MCF 10A (cell line): ENCODE measurements at places on chromosomes 6 and 20.
A peak's percentile ranks its signal among the peaks of the same experiment; 100 is the strongest.

DNA sequence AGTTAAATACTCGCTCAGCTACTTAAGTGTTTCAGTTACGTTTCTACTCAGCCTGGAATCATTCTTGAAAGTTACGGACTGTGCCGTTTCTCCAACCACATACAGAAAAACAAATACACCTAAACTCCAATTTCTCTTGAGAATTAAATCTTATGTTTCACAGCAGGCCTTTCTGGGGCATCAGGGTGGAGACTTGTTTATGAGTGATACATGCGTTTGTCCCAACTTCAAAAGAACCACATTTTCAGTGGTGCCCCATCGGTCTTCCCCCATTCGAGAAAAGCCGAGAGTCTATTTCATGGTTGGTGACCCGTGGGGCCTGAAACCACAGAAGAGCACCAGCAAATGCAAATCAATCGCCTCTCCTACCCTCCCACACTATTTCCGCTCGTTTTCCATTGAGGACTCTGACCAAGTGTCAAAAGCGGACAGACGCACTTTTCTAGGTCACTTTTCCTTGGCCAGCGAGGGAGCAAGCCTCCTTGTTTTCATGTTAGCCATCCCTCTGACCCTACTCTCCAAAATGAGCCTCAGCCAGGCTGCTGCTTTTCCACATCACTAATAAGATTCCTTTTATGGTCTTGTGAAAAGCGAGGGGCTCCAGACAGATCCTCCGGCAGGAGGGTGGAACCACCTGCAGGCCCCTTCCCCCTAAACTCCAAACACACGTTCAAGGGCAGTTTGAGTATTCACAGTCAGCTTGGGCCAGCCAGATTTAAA is 3.1 kb downstream of the JAG1 start:
- DNase-seq, result no peak

DNA sequence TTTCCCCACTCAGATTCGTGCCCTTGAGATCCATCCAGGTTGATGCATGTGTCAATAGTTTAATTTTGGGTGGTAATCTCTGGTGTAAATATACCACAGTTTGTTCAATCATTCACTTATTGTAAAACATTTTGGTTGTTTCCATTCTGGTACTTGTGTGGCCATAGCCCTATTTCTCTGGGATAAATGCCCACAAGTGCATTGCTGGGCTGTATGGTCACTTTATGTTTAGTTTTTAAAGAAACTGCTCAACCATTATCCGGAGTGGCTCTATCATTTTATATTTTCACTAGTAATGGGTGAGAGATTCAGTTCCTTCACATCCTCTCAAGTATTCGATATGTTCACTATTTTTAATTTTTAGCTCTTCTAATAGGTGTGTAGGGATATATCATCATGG is 60.7 kb upstream of the RNF24 start:
- DNase-seq, result no peak

DNA sequence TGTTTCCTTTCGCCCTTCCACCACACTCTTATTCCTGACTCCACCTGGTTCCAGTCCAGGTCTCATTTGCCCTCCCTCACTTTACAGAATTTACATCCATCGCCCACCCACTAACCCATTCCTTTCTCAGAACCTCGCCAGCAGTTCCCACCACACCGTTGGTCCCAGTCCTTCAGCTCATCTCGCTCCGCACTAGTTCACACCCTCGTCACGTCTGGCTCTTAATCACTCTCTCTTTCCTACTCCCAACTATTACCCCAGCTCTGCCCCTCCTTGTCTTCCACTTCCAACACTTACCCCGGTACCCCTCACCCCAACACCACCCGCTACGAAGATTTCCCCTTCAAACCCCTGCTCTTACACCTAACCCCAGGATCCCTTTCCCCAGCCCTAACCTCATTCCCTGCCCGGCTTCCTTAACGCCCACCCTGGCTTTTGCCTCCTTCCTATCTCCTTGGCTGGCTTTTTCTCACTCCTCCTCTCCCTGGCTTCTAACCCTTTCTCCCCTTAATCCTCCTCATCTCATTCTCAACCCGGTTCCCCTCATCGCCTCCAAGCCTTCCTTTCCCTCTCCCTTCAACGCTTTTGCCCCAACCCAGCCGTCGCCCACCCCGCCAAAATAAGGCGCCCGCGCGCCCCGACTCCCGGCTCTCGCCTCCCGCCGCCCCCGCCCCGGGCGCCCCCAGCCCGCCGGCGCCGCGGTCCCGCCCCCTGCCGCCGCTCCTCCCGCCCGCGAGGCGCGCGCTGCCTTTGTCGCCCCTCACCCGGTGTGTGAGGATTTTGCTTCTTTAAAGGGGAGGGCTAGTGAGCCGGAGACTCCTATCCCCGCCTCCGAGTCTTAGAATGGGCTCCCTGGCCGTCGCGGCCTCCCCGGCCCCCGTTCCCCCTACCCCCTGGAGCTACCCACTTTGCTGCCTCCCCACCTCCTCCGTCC is 542 bp downstream of the USP49 start:
- no peak for DNase-seq

DNA sequence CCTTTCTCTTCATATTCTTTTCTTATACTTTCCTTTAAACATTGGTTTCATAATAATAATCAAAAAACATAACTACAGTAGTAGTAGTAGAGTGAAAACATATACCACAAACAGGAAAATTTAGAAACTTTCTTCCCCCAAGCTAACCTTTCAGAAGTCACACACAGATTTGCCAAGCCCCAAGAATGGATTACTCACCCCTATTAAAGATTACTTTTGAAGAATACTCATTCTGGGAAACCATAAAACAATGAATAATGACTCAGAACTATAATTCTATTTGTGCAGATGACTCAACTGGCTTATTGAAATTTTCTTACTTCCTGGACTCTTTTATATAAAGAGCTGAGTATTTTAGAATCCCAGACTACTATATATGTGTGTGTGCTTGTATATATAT is 119.4 kb upstream of the GJE1 start:
- peak; percentile 88 for DNase-seq

DNA sequence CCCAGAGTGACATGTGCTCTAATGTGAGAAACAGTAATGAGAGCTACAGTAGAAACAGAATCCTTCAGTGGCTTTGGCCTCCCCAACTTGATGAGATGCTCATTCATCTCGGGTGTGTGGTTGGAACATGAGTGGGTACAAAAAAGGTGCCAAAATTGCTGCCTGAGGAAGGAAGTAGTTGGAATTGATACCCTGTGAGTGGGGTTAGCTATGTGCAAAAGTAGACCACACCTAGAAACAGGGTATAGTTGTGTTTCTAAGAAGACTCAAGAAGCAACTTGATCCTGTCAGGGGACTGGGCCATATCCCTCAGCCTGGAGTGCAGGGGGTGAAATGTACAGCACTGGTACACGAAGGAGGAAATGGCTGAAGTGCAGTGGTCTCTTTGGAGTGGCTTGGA is 206.4 kb upstream of the SUPT3H start:
- no peak for DNase-seq

DNA sequence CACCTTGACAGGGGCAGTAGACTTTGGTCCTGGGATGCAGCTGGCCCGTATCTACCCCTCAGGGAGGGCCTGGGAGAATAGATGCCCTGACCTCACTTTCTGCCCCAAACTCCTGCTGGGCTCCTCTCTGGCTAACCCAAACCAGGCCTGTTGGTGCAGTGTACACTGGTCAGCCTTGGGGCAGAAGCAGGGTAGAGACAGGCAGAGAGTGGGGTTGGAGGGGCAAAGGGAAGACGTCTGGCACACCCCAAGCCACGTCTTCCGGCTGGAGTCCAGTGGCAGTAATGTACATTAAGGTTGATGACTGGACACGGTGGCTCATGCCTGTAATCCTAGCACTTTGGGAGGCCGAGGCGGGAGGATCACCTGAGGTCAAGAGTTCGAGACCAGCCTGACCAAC is 9.3 kb downstream of the DDR1 start:
- no peak for DNase-seq

DNA sequence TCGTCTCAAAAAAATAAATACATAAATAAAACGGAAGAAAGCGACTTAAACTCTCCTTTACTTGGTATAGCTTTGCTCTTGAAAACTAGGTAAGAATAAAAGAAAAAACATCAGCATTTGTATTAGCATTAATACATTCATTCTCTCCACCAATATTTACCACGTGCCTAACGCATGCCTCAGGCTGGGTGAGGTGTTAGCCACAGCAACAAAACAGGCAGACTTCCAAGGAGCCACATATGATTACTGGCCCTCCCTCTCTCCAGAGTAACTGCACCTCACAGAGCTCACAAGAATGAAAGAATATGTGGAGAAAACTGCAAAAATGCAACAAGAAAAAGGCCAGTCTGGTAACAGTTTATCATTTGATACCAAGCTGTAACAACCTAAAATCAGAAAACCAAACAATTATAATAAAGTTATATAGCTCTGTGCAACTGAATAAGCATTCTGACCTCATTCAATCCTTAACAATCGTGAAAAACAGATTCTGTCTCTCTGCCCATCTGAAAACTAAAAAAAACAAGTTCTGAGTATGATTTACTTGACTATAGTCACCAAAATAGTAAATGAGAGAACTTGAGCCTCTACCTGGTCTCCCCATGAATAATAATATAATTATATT is 5.2 kb downstream of the NAPB start:
- peak; percentile 58 for DNase-seq

GRCh38 chr6:95923518-95923917 is 92.3 kb upstream of the FUT9 start:
- DNase-seq, result peak; percentile 41

DNA sequence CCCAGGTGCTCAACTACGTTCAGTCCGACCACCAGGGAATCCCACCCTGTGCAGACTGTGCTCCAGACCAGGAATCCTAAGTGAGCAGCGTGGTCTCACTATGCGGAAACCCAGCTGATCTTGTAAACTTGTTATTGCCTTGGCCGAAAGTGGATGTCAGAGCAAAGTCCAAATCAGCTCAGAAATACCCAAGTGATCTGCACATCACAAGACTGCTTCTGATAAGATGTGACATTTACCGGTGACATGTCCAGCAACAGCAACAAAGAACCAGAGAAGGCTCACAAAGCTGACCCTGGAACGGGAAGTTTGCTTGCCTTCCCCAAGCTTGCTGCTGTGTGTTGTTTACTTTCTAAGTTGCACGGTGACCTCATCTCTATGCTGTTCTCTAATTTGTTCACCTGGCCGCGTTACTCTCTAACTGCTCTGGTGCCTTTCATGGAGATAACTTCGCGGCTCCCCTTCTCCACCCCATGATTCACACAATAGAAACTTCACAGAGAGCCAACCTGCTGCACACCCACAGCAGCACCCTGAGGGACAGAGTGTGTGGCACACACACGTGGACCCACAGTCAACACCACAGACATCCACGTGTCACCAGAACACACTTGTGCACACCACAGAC is 1.7 kb downstream of the BNIP5 start:
- DNase-seq, result no peak

GRCh38 chr20:16111172-16111832 is 461.9 kb downstream of the KIF16B start:
- DNase-seq, result no peak

DNA sequence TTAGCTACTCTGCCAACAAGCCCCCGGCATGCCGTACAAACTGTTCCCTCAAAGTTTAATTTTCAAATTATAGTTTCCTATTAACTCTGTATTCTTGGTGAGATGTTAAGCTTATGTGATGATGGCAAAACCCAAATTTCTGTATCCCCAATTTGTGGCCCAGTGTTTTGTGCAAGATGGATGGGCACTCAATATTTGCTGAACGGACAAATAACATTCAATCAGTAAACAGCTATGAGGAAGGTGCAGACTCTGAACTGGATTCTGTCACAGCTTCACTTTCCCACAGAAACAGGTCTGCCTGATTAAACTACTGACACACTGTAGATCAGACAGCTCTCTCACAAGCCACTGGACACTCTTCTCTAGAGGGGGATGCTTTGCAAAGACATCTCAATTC is 54.1 kb downstream of the NUDT3 start:
- DNase-seq, result no peak

DNA sequence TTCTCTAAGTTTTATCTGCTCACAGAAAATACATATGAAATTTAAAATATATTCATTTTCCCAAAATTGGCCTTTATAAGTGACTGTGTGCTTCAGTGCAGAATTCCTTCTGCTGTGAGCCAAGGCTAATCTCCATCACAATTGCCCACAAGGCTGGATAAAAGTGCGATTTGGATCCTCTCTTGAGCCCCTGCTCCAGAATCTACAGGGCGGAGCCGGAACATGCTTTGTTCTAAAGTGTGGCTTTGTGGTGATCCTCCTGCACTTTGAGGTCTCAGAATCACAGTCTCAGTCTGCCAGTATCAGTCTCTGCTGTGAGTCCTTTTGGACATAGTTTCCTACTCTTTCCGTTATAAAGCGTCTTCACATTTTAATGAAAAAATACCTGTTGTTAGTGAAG is 28.9 kb downstream of the SMOC2 start:
- DNase-seq, result no peak

DNA sequence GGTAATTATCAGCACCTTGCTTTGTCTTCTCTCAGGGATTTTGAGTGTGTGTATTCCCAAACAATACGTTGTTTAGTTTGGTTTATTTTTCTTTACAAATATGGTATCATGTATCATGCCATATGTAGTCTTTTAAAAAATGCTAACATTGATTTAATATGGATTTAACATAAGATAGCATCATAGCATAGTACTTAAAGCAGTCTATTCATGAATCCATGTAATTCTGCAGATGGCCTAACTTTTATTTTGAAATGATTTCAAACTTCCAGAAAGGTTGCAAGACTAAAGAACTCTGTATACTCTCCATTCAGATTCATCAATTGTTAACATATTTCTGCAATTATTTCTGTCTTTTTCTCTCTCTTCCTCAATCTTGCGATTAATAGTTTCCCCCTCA is 7.9 kb downstream of the ZDHHC14 start:
- DNase-seq, result no peak

DNA sequence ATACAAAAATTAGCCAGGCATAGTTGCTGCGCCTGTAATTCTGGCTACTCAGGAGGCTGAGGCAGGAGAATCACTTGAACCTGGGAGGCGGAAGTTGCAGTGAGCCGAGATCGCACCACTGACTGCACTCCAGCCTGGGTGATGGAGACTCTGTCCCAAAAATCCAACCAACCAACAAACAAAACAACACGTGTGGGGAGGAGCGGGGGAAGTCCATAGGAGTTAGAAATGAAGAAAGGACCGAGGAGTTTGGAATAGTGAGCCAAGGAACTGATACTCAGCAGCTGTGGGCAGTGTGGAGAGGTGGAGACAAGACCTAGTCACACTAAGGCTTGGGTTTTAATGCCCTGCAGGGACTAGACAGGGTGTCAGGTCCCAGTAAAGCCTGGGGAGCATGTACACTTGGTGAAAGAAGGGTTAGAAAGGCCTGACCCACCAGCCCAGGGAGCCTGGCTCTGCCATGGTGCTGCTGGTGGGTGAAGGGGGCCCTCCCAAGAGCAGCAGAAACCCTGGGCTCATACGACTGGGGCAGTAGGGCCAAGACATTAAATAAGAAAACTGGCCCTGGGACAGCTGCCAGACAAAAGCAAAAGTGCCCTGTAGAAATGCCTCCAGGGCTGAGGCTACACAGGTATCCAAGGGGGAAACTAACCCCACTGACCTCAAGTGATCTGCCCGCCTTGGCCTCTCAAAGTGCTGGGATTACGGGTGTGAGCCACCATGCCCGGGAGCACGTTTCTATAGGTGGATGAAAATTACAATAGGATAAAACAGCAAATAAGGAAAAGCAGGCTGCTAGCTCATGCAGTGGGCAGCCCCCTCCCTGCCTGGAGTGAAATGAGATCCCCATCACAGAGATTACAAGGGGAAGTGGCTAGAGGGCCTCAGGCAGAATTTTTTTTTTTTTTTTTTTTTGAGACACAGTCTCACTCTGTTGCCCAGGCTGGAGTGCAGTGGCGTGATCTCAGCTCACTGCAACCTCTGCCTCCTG is 58.0 kb downstream of the MYH7B start:
- no peak for DNase-seq

- DNase-seq, result no peak
Observed at GRCh38 chr6:149435919-149436586, 36.0 kb downstream of the SUMO4 start.
